ENCODE measurements at places on chromosomes 6 and 20.

DNA sequence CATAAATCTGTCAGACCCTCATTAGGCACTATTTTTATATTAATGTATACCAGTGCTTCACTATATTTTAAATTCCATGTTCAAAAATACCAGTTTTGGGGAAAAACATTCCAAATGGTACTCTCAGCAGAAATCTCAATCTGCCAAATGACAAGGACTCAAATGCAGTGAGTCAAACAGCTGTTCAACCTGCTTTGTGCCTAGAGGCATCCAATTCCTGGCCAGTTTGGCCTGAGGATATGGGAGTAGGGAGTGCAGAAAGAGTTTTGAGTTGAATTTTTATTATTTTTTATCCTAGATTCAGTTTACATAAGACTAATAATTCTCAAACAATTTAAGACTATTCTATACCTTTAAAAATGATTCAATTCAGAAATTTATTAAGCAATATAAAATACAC lies 216.8 kb downstream of the LAMA2 start:
- DNase-seq, result no peak

GRCh38 chr6:69340196-69340595 lies 456.6 kb downstream of the LMBRD1 start:
- no peak for DNase-seq

DNA sequence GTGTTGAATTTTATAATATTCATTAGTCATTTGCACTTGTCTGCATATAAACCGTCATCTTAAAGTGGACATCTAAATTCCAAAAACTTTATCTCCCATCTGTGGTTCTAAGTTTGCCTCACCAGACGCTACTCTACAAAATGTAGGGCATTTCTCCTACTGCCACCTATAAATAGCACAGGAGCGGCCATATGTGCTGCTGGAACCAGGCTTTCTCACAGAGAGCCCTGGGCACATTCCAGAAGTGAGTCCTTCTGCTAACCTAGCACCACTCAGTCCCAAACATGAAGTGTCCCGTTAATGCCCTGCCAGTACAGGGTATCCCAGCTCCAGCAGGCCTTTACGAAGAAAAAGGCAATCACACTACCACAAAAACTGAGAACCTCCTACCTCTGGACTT lies 153.7 kb downstream of the TMEM242 start:
- no peak for DNase-seq

GRCh38 chr20:37357481-37358365 lies 11.8 kb downstream of the SRC start:
- DNase-seq, result no peak

- DNase-seq, result no peak
These were observed 38.0 kb downstream of the RWDD2A start for GRCh38 chr6:83231146-83231545.

- DNase-seq, result no peak
These were observed 249.7 kb upstream of the AFDN start for GRCh38 chr6:167576828-167577503.

DNA sequence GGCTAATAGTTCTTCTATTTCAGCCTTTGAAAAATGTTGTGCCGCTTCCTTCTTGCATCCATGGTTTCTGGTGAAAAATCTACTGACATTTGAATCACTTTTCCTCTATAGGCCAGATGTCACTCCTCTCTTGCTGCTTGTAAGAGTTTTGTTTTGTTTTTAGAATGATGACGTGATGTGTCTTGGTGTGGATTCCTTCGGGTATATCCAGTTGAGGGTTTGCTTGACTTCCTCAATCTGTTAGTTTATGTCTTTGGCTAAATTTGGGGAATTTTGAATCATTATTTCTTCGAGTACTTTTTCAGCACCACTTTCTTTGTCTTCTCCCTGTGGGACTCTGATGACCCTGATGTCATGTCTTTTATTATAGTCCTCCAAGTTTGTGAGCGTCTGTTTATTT lies 175.5 kb downstream of the MYLK4 start:
- no peak for DNase-seq

DNA sequence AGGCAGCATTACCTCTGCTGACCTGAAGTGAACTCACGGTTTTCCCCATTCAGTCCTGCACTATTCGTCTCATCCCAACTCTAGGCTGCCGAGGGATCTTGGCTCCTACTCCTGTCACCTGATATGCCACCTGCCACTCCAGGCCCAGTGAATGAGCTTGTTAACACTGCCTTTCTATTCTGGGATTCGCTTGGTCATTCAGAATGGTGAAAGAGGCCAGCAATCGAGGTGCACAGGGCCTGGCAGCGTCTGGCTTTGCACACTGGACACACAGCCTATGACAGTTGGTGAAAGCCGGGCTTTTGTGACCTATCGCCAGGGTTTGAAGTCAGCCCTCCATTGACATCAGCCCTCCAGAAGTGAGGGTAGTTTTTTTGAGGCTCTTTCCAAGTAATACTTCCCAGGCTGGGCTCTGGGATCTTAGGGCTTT lies 59.3 kb upstream of the MYL9 start:
- no peak for DNase-seq

GRCh38 chr20:57661746-57662455 lies 41.7 kb upstream of the ZBP1 start:
- no peak for DNase-seq

DNA sequence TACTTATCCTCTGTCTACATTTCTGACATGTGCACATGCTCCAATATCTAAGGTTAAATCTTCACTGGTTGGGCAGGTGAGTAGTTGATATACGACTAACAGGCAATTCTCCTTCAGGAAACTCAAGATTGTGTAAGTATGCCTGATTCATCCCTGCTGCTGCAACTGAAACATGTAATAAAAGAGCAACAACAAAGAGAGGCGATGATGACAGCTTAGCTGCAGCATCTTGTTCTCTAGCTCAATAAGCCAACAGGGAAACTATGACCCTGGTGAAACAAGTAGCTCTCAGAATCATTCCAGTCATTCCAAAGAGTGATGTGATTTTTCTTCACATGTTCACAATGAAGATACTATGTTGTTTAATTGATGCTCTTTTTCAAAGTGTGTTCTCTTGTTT lies 74.4 kb downstream of the ELOVL4 start:
- no peak for DNase-seq

Data from stimulated activated CD4-positive, alpha-beta T cell treated with anti-CD3 and anti-CD28 coated beads, Interleukin-1b, Interleukin-23, amount 100 ng/mL, for 4 hours (primary cell).